Natural killer cell treated with Interleukin-12 subunit alpha and Interleukin-12 subunit beta and Interleukin-15 and Interleukin-18, amount 100 ng/mL, for 72 hours (primary cell): ENCODE measurements at places on chromosomes 6 and 20. TPM values are rescaled to one million over a fixed set of nuclear protein-coding genes. Genes with fewer than 3 reads are reported as not detected.

PRR18 gene
- not detected for total RNA-seq

RNF217 gene
- total RNA-seq = 1.4 TPM

TAGAP gene
- total RNA-seq = 39.6 TPM

ISM1 gene
- total RNA-seq = not detected

GJA10 gene
- not detected for total RNA-seq

PHACTR1 gene
- 0.14 TPM for total RNA-seq

KPNA5 gene
- 7.6 TPM for total RNA-seq
